ENCODE measurements at places on chromosomes 16 and 17.

- no peak for DNase-seq
Observed at GRCh38 chr17:13743906-13744305, 142.2 kb upstream of the HS3ST3A1 start.

DNA sequence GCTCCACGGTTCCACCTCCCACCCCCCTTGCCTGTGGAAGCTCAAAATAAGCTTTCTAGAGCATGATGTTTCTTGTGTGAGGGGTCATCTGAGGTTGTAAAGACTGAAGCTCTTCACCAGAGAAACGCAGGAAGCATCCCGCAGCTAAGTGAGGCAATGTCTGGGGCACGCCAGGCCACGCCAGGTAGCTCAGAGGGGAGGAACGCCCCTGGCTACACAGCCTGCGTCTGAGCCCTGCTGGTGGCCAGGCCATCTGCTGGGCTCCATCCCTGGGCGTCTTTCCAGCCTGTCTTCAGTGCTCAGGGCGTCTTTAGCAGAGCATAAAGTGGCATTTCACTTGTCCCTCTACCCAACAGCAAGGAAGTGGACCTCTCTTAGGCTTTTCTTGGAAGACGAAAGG is 15.2 kb downstream of the SOCS3 start:
- DNase-seq = no peak

- DNase-seq = no peak
Observed at GRCh38 chr16:67709050-67709449, 10.1 kb downstream of the GFOD2 start.

GRCh38 chr17:1486802-1487695 is 5.4 kb downstream of the MYO1C start:
- peak; percentile 88 for DNase-seq

DNA sequence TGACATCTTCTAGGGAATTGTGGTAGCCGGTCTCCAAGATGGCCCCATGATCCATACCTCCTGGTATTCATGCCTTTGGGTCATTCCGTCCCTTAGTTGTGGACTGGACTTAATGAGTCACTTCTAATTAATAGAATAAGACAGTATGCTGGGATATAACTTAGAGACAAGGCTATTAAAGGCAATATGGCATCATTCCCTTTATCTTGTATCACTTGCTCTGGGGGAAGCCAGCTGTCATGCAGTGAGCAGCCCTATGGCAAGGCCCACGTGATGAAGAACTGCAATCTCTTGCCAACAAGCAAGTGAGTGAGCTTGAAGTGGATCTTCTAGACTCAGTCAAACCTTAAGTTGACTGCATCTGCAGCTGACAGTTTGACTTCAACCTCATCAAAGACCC is 97.8 kb upstream of the MED13 start:
- DNase-seq = no peak
